ENCODE measurements at places on chromosomes 3 and 15.

DNA sequence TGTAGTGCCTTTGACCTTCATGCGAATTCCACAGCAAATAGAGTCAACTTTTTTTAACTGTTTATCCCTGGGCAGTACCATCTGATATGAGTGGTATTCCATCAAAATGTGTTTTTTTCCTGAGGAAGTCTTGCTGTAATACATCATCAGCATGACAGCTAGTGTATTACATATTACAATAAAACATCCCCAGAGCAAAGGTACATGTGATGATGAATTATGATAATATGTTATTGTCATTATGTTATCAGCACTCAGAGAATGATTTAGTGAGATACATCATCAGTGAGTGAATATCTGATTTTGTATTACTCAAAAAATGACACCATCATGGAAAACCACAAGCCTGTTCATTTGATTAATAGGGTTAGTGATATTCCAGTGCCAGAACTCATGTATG, 69.7 kb upstream of the ARL6 start:
- DNase-seq: no peak

DNA sequence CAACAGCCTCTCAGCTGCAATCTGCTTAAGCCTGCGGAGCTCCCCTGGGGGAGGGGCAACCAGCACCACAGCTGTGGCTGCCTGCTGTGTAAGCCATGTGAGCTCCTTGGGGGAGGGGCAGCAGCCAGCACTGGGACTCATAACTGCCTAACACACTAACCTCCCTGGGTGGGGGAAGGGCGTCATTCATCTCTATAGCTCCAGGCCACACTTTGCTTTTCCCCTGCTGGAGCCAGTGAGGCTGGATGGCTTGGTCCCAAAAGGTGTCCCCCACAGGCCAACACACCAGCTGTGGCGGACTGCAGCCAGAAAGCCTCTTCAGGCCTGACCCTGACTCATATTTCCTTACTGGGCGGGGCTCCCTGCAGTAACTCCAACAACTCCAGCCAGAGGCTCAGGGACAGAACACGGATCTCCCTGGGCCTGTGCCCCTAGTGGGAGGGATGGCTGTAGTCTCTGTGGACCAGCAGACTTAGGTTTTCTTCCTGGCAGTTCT, 129.8 kb downstream of the PPM1L start:
- DNase-seq: no peak

DNA sequence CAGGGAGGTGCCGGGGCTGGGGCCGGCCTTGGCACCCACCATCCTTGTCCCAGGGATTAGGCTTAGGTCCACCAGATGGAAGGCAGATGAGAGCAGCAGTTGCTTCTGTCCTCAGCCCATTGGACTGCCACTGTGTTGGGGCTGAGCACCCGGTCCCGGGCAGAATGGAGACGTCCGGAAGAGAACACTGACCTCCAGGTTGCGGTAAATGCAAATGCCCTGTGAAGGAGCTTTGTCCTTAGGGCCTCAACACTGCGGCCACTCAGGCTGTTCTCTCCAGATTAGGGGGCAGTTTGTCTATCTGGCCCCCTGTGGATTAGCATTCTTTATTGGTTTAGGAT, at the start of gene SERINC4:
SERINC4 (minus strand) TSS at position 276 of the 341 bp plus-strand sequence; CDS start at position 42, 234 bp downstream.
- DNase-seq: no peak

DNA sequence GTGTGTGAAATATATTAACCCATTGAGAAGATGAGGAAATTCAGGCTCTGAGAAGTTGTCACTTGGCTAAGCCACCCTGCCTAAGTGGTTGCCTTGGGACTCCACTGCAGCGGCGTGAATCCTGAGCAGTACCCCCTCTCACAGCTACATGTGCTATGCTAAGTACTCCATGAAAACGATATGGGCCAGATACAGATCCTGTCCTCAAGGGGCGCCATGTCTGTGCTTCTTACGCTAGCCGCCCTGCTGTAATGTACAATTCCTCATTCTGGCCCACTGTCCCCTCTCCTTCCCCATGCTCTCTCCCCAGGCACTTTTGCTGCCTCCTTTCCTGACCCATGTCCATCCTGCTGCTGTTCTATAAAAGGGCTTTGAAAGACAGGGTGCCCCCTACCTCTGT, 140.3 kb downstream of the FEZF2 start:
- no peak for DNase-seq

DNA sequence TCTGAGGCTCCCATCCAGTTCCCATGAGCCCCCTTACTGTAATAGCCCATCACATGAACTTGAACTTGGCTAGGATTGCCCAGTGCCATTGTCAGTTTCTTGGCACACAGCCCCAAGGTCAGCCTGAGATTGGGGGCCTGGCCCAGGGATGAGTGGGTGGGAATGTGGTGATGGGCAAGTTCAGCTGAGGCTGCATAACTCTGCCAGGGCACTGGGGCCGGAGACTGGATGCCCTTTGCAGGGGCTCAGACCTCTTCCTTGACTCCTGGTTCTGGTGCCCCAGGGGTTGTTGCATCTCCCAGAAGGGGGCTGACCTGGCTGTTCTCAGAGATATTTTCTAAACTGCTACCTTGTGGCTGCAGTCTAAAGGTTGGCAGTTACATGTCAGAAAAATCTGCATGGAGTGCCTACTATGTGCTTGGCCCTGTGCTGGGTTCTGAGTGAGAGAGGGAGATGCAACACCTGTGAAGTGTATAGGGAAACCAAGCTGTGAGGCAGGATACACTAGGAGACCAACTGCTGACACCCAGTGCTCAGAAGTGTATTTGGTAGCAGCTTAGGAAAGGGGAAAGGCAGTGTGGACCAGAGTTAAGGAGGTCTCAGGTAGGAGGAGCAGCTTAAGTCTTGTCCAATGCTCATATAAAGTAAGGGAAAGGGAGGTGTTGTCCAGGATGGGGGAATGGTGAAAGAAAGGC, 74.8 kb upstream of the PRR23C start:
- no peak for DNase-seq

DNA sequence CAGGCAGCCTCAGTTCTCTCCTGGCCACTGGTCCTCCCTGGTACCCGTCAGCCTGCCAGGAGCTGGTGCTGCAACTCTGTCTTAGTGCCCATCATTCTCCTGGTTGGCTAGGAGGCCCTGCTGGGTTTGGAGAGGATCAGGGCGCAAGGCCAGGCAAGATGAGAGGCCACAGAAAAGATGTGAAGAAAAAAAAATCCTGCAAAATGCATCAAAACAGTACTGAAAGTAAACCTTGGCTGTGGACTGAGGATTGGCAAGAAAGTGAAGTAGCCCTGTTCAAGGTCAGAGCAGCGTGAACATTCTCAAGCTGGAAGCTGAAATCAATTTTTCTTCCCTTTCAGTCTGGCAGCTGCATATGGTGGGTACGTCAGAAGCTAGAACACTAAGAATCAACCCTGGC, 74.2 kb downstream of the GTF2E1 start:
- DNase-seq: no peak

- no peak for DNase-seq
Observed at GRCh38 chr3:189834462-189834861, 203.3 kb downstream of the TP63 start.

GRCh38 chr3:66644549-66644948, 143.7 kb upstream of the LRIG1 start:
- DNase-seq: no peak

DNA sequence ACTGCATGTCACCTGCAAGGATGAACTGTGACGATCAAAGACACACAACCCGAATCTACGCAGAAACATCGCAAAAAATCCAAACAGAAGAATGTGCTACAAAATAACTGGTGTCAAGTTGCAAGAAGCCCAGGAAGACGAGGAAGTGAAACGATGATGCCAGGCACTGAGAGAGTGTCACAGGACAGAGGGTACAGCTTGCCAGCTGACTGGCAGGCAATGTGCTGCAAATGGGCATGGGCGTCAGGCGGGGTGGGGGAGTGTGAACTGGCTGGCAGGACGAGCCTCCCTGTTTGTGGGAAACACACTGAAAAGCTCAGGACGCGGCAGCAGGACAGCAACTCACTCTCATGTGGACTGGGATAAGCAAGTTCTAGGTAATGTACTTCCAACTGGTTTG, 28.9 kb upstream of the OCA2 start:
- DNase-seq: no peak

- no peak for DNase-seq
Observed at GRCh38 chr3:16816048-16816780, 68.5 kb upstream of the PLCL2 start.

DNA sequence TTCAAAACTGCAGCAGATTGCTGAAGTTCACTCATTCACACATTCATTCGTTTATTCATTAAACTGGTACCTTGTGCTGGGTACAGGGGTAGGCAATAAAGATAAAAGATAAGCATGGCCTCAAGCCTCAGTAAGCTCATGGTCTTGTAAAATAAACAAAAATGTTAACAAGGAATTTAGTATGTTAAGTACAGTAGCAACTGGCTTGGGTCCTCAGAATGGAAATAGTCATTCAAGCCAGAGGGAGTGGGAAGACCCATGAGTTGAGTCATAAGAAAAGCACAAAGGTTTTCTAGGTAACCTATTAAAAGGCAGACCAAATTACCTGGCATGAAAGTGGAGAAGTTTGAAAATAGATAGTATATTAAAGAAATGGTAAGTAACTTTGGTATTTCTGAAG, 163.3 kb downstream of the CDIN1 start:
- DNase-seq: no peak
